Nephron progenitor cell (in vitro differentiated cells): ENCODE measurements at places on chromosomes 12 and 14.

DNA sequence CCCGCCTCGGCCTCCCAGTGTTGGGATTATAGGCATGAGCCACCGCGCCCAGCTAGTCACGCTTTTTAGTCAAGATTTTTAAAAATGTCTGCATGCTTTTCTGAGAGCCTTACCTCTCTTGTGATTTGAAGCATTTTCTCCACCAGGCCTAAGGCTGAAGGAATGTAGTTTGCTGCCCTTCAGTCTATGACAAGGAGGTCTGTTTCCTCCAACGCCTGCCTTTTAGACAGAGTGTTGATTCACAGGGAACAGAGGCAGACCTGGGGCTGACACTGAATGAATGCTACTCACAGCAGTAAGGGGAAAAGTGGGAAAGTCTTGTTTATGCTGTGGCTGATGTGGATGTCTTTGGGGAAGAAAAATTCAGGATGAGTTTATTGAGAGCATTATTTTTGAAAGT, 27.2 kb upstream of the MDM2 start:
- no peak for DNase-seq

- no peak for DNase-seq
Measured at GRCh38 chr12:77166696-77167095, 101.3 kb upstream of the E2F7 start.

- no peak for DNase-seq
Measured at GRCh38 chr12:6340745-6341416, 995 bp downstream of the TNFRSF1A start.

DNA sequence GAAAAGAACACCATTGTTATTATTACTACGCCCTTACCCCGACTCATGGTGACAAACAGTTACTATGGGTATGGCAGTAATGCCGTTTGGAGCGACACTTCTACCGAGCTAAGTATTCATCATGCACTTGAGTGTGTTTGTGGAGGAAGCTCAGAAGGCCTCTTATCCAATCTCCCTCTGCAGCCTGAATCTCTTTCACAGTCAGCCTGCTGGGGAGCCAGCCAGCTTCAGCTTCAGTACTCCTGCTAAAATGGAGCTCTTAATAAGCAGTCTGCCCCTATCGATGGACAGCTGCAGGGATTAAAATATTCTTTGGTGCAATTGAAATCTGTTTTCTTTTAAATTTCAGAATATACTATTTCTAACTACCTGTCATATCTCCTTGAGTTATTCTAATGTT, 24.7 kb upstream of the ATP5MC2 start:
- DNase-seq, result no peak

DNA sequence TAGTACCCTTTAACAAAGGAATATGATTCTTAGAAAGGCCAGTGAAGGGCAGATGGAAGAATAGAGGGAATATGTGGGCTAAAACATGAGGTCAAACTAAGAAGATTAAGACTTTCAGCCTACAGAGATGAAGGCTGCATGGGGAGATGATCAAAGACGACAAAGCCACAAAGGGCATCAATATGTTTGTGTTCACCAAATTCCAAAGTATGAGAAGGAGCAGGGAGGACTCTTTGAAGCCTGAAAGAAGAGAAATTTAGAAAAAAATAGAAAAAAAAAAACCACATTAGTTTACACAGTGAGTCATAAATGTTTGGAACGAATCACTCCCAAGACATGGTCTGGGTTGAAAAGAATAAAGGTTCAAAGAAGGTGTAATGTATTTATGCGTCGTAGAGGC, 131.8 kb downstream of the NEDD1 start:
- no peak for DNase-seq

DNA sequence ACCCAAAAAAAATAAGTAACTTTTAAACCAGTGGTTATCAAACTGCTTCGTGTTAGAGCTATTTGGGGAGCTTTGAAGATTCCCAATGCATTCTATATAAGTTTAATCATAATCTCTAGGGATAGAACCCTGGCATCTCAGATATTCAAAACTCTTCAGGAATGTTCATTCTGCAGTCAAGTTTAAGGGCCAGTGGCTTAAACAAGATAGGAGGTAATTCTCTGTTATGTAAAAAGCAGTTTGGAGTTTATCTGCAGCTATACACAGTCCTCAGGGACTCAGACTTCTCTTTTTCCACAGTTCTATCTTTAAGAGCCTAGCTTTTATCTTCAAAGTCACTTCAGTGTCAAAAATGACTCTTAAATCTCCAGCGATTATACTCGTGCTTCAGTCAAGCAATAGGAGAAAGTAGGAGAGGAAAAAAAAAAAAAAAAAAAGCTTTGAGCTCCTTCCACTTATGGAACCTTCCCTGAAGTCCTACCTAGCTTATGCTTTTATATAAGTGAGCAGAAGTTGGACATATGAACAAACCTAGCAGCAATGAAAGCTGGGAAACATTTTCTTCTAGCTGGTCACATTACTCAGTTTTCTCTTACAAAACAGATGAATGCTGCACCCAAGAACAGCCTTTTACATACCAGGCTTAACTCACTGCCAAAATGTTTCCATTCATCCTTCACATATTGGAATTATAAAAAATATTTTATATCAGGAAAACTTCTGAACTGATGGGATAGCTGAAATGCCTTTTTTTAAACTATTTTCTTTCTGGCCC, 302.8 kb downstream of the FSCB start:
- DNase-seq, result no peak

DNA sequence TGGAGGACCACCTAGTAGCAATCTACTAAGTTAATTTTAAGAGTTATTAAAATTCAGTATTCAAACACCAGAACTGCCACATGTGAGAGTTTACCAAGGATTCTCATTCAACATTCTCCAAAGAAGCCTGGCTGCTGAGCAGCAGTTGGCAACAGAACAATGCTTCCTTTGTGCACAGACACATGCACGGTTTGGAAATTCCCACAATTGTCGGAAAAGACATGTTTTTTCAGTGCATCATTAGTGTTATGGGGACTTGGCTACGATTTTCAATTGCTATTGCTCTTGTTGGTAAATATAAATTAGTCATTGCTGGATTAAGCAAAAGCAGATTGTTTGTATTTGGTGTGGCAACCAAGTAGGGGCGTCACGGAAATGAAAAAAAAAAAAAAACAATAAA, 22.2 kb downstream of the ST8SIA1 start:
- no peak for DNase-seq

DNA sequence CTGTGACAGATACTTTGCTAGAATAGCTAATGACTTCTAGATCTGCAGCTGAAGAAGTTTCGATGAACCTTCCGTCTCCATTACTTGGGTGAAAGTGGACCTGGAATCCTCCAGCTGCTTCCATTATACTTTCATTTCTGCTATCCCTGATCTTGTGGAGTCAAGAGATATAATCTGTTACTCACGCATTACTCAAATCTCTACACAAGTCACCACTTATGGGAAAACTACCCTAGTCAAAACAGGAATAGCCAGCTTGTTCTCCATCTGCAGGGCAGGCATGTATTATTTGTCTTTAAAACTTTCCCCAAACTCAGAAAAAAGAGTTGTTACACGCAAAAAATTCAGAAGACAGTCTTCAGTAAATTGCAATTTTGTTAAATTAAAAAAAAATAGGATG, 2.8 kb upstream of the KTN1 start:
- DNase-seq, result no peak

DNA sequence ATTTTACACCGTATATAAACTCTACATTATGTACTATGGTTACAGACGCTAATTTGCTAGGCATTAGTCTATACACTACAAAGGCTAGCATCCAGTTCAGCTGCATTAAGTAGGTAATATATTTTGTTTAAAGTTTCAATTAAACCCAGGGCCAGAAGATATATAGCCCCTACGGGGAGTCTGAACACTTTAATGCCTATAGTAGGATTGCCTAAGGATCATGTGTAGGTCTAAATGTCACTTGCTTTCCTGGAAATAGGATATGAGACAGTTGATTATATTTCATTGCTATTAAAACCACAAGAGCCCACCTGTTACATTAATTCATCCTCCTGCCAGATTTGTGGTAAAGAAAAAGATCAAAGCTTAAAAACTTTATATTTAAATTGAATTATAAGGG, 286.9 kb downstream of the TMTC2 start:
- no peak for DNase-seq

DNA sequence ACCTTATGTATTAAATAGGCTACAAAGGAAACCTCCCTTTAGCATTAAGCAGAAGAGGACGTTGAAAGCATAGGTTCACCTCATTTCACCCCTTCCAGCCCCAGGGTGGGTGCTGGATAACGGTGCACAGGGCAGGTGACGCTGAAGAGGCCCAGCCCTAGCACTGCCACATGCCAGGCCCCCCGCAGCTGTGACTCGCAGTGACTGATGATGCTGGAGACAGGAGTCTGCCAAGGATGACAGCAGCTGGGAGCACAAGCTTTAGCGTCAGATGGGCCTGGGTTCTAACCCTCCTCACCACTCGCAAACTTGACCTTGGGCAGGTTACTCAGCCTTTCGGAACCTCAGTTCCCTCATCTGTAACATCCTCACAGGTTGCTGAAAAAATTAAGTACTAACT, 76.7 kb downstream of the TBK1 start:
- DNase-seq, result no peak

- DNase-seq, result no peak
Measured at GRCh38 chr14:74824997-74825396, 50.9 kb downstream of the PROX2 start.

- DNase-seq, result no peak
Measured at GRCh38 chr14:51424561-51425251, 184.7 kb downstream of the TMX1 start.

- DNase-seq, result peak; percentile 1
Measured at GRCh38 chr12:73181244-73181643, 909.1 kb downstream of the TRHDE start.

- DNase-seq, result no peak
Measured at GRCh38 chr14:99559286-99559990, 44.6 kb downstream of the CCDC85C start.

DNA sequence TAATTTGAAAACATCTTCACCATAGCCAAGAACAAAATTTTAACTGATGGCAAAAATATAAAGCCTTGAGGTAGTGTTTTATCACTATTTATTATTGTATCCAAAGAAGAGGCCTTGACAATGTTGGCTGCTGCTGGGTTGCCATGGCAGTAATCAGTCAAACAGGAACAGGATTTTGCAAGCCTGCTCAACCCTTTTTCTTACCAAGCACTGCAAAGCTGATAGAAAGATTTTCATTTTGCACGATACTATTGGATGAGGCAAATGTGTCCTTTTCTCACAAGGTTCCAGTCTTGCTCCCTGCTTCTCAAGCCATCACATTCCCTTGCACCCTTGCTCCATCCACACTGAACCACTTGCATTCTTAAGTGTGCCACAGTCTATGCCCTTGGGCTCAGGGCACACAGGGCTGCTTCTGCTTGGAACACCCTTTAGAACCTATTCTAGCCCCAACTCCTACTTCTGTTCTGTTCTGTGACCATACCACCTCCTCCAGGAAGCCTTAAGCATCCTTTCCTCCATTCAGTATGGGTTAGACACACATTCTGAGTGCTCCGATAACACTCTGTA, 76.5 kb upstream of the AMIGO2 start:
- no peak for DNase-seq

DNA sequence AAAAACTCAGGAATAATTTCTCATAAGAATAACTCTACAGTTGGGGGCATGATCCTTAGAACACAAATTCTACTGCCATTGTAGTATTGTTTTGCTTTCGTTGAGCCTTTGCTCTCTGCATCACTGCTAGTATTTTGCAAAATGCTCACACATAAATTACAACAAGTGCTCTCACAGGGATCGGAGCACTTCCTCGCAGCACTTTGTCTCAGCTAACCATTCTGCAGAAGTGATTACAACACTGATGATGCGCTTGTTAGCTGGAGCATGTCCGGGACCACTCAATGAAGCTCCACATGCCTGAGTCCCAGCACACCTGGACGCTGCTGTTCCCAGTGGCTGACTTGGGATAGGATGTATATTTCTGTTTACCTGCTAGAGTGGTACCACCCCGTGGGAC, 31.6 kb downstream of the MOAP1 start:
- no peak for DNase-seq

GRCh38 chr12:18658829-18659228, 79.0 kb downstream of the PLCZ1 start:
- no peak for DNase-seq

GRCh38 chr12:119914666-119915065, 37.5 kb upstream of the CIT start:
- no peak for DNase-seq

- DNase-seq, result peak; percentile 94
Measured at GRCh38 chr12:110742718-110743570, at the start of gene PPP1CC. PPP1CC (minus strand) TSS chr12:110742891; CDS start chr12:110742707, 184 bp downstream.

DNA sequence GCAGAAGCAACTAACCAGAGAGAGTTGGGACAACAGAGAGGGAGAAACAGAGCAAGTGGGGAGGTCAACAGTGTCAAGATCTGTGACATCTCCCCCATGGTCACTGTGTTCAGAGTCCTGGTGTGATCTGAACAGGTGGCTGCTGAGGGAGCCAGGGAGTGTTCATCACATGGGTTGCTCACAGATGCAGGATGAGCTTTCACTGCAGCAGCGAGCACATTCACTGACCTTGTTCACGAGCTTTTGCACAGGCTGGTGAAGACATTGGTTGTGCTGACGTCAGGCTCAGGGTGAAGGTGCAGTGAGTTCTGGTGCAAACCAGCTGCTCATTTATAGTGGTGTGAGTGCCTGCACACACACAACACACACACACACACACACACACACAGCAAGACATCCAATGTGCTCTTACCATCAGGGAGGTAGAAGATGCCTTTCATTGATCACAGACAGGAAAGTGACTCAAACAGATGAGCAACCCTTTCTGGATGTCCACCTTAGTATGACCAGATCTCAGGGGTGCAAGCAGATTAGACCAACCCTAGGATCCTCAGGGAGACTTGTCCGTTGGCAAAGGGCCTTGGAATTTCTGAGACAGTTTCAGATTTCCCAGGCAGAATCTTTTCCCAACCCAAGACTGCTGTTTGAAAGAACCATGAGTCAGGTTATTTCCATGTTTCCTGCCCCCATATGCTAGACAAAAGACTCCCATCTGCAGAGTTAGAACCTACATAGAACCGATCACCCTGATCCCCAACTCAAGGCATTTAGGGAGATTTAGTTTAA, 44.3 kb upstream of the OR10AD1 start:
- DNase-seq, result no peak
